WTC11 (cell line): ENCODE measurements at places on chromosomes 16 and 17.

- DNase-seq: no peak
Measured at GRCh38 chr16:77564791-77565390, 130.1 kb upstream of the ADAMTS18 start.

DNA sequence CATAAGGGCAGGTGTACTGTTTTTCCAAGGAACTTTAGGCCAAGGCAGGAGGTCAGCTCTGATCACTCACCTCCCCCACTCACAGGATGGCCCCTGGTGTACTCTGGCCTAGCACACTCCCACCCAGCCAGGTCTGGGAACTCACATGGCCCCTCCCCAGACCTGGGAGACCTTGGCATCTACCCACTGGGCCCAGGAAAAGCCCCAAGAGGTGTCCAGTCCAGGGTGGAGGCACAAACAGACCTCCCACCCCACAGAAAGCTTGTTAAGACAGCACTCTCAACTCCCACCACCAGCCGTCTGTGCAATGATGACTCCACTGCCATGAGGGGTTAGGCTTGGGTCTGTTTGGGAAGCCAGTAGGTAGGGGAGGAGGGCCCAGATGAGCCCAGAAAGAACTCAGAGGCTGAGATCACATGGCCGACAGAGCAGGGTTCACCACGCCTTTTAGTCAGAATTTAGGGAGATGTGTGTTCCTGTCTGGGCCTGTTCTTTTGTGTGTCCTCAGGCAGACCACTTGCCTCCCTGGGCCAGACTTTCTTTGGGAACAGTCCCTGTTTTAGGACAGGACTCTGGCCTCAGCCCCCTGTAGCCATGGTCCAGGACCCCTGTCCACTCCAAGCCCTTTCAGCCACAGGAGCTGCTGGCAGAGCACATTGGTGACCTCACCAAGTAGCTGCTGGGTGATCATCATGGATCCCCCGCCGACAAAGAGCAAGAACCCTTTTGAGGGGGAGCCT is 12.1 kb upstream of the CBFB start:
- DNase-seq: no peak

DNA sequence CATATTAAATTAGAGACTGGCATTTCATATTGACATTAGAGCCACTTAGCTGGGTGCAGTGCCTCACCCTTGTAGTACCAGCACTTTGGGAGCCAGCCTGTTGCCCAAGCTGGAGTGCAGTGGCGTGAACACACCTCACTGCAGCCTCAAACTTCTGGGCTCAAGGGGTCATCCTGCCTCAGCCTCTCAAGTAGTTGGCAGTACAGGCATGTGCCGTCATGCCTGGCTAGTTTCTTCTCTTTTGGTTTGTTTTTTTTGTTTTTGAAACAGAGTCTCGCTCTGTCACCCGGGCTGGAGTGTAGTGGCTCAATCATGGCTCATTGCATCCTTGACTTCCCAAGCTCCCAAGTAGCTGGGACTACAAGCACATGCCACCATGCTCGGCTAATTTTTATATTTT is 8.7 kb downstream of the PPM1E start:
- no peak for DNase-seq

GRCh38 chr17:76405967-76406647 is 21.7 kb downstream of the SPHK1 start:
- no peak for DNase-seq

GRCh38 chr17:45950888-45951287 is 48.2 kb upstream of the STH start:
- no peak for DNase-seq

DNA sequence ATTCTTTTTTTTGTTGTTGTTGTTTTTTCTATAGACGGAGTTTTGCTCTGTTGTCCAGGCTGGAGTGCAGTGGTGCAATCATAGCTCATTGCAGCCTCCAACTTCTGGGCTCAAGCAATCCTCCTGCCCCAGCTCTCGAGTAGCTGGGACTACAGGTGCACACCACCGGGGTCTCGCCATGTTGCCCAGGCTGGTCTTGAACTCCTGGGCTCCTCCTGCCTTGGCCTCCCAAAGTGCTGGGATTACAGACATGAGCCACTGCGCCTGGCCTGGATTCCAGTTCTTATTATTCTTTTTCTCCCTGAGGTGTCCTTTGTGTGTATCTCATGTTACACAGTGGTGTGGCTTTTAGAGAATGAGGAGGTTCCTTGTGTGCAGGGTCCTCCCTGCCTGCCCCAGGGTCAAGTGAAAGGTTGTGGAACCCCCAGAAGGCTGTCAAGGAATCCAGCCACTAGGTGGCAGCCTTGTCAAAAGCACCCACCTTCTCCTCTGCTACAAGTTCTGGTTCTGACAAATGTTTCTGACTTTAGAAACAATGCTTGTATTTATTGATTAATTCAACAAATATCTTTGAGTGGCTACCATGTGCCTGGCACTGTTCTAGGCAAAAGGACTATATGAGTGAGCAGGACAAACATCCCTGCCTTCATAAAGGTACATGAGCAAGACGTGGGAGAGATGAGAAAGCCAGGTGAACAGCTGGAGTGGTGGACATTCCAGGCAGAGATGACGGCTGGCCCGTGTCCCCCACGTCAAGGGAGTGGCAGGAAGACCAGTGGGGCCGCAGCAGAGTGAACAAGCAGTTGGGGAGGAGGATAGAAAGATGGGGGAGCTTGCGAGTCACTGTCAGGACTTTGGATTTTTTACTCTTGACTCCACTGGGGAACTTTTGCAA is 112.4 kb downstream of the SPECC1 start:
- DNase-seq: peak; percentile 85

- no peak for DNase-seq
Measured at GRCh38 chr17:18025945-18026776, 12.8 kb downstream of the ATPAF2 start.

DNA sequence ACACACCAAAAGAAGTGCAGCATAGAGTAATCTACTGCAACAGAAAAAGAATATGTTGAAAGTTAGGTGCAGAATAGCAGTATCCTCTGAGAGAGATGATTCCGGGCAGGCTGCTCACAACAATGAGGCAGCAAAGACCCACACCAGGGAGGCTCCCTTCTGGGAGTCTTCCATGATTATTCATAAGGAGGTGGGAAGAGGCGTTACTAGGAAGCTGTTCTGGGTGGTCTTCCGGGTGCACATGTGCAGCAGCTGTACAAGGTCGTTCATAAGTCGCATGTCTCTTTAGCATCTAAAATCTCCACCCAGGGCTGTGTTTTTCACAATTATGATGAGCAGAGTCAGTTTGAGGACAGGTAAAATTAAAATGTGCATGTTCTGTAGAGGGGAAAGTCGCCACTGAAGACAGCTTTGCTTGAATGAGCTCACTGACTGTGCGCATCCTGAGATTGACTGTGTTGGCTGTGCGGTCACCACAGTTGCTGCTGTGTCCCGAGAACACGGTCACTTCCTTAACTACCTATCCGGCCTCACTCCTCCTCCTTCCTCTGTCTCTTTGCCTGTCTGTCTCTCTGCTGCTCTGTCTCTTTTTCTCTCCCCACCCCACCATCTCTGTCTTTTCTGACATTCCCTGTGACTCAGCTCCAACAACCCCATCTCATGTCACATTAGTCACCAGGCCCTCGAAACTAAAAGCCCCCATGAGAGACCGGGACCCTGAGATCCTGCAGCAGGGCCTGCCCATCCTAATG is 125.5 kb upstream of the HSBP1 start:
- no peak for DNase-seq

DNA sequence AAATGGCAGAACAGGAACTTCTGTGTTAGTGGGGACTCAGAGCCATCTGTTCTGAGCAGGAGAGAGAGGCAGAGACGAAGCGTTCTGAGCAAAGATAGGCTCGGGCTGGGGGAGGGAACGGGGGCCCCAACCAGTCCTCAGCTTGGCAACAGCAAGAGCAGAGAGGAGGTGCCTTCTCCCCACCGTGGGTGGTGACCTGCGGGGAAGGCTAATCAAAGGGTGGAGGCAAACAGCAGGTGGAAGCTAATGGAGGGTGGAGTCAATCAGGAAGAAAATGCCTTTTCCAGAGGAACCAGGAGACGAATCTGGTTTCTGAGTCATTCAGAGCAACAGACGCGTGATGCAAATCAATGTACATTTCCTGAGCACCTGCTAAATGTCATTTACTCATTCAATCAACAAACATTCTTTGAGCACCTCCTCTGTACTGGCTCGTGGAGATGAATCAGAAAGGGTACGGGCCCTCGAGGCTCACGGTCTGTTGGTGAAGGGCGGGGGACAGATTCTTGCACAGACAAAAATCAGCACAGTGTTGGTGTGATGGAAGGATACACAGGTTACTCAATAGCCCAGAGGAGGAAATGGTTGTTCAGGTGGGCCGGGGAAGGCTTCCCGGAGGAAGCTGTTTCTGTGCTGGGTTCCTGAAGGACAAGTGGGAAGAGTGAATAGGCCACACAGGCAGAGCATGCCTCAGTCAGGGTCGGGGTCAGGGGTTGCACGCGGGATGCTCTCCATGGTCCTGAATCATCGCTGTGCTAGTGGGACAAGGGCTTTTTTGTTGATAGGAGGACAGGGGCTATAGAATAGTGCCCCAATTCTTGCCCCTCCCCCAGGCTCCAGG is 5.7 kb upstream of the SPNS2 start:
- peak; percentile 91 for DNase-seq

DNA sequence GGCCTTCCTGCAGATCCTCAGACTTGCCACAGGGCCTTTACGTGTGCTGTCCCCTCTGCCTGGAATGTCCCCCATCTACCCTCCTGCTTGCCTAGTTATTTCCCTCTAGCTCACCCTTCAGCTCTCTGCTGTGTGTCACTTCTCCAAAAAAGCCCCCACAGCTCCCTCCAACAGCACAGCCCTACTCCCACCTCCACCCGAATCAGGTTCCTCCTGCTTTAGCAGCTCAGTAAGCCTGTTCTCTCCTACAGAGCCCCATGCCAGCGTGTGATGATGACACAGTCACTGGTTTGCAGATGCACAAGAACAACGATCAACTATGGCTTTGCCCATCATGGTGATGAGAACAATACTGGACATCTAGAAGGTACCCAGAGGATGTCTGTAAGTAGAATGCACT is 7.1 kb upstream of the SAMD14 start:
- DNase-seq: no peak

DNA sequence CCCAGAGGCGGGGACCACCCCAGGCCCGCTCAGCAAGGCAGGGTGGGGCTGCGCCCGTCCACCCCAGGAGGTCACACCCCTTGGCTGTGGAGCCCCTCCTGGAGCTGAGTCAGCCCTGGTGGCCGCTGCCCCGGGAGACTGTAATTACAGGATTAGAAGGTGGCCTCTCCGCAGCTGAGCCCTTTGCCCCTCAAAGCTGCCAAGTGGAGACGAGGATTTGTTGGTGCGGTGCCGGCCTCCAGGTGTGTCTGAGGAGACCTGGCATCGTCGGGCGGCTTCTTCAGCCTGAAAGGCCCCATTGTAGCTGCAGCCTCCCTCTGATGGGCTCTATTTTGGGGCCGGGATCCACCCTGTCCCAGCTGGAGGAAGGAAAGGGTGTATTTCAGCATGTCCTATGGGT is 22.7 kb upstream of the SPNS2 start:
- no peak for DNase-seq

GRCh38 chr16:53761962-53762703 is 58.2 kb downstream of the FTO start:
- DNase-seq: no peak
